T-helper 17 cell (primary cell): ENCODE measurements at places on chromosomes 3 and 15.

DNA sequence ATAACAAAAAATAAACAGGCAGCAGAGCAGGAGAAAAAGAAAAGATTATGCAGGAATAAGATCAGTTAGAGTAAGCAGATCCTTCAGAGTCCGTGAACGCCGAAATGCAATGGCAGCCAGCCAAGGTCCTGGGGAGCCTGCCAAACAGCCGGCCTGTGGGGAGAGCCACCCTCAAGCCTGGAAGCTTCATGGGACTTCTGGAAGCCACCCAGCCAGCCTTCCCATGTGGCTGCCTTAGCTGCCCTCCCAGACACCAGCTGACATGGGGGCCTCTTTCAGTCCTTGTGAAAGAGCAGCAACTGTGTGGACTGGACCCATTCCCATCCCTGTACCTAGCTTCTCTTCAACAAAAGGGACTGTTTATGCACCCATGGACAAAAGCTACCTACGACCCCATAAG is 64.9 kb upstream of the RAD18 start:
- peaks cover 2% of the 10 kb centered on the region for H3K36me3 ChIP-seq
- H3K27me3 ChIP-seq: peaks cover 8% of the 10 kb centered on the region
- DNase-seq: no peak
- H3K27ac ChIP-seq: no peak overlapping the region

DNA sequence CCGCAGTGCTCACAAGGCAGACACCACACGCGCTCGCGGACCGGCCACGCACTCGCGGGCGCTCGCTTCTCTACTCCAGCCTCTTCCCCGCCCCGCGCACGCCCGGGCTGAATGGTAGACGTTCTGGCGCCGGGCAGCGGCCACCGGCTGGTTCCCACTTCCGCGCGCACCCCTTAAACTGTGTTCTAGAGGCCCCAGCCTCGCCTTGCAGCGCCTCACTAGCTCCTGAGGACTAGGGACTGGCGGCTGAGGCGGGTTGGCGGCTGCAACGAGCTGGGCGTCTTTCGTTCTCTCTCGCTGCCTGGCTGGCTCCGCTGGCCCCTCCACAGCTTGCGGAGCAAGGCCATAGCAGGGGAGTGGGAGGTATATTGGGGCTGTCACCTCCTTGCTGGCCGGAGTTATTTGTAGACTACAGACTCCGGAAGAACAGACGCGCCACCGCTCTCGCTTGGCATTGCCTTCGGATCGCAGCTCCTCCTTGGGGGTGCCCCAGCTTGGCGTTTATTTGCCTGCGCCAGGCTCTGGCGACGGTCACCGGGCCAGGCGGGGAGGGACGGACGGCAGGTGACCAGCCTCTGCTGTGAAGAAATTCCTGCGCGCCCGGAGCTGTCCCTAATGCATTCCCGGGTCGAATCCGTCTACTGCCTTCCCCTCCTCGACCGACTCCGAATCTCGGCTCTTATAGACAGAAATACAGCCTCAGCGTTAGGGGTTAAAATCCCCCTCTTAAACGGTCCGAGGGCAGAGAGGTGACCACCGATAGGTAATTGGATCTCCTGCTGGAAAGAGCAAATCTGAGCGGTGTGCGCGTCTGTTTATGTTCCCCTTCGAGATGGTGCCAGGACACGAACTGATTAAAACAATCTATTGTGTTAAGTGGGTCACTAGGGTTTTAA is 1.3 kb downstream of the GREM1 start:
- peaks cover 4% of the 10 kb centered on the region for H3K36me3 ChIP-seq
- H3K4me1 ChIP-seq: peaks cover 14% of the 10 kb centered on the region
- DNase-seq: no peak
- no peak overlapping the region for H3K27ac ChIP-seq
- H3K4me3 ChIP-seq: peak overlapping the region; percentile 70

DNA sequence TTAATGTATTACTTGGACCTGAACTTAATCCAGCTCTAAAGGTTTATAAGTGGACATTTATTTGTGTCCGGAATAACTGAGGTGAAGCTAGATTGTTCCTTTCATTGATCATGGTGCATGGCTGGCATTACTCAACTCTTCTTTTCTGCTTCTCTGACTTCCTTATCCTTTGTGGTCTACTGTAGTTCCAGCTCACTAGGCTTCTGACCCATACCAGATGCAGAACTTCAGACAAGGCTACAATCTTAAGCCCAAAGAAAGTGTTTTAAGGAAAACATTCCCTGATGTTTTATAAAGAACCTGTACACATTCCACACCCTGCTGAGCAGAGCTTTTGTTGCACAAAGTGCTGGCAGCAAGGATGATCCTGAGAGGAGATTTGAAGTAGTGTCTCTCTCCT is 250.8 kb upstream of the TGFBR2 start:
- DNase-seq: no peak
- no peak overlapping the region for H3K27ac ChIP-seq
- peaks cover 34% of the 10 kb centered on the region for H3K4me1 ChIP-seq
- H3K4me3 ChIP-seq: no peak overlapping the region
- no peaks in the 10 kb centered on the region for H3K36me3 ChIP-seq

- H3K27me3 ChIP-seq: peaks cover 8% of the 10 kb centered on the region
- H3K4me3 ChIP-seq: peak overlapping the region; percentile 86
- H3K27ac ChIP-seq: peak overlapping the region; percentile 62
- H3K4me1 ChIP-seq: peaks cover 24% of the 10 kb centered on the region
These were observed 753 bp downstream of the INAFM2 start for GRCh38 chr15:40323953-40324937.

GRCh38 chr3:53730576-53730975 is 115.6 kb downstream of the CHDH start:
- H3K4me1 ChIP-seq: peaks cover 9% of the 10 kb centered on the region
- no peak overlapping the region for H3K27ac ChIP-seq
- no peak overlapping the region for H3K4me3 ChIP-seq
- no peaks in the 10 kb centered on the region for H3K36me3 ChIP-seq
- no peak for DNase-seq

GRCh38 chr3:123657568-123657967 is 72.7 kb upstream of the HACD2 start:
- DNase-seq: no peak
- H3K4me1 ChIP-seq: no peaks in the 10 kb centered on the region
- H3K36me3 ChIP-seq: peaks cover 9% of the 10 kb centered on the region
- H3K4me3 ChIP-seq: no peak overlapping the region
- peaks cover 25% of the 10 kb centered on the region for H3K27me3 ChIP-seq

- peak within 1 kb of the TSS; percentile 19 for H3K27ac ChIP-seq
- H3K4me1 ChIP-seq: peaks cover 11% of the 10 kb centered on the region
- H3K4me3 ChIP-seq: peak within 1 kb of the TSS; percentile 96
- peaks cover 6% of the 10 kb centered on the region for H3K36me3 ChIP-seq
These were observed at the start of gene RGMA for GRCh38 chr15:93088981-93089726. TSS of gene RGMA (minus strand) at chr15:93089211. CDS start at chr15:93088932, 279 bp downstream.

DNA sequence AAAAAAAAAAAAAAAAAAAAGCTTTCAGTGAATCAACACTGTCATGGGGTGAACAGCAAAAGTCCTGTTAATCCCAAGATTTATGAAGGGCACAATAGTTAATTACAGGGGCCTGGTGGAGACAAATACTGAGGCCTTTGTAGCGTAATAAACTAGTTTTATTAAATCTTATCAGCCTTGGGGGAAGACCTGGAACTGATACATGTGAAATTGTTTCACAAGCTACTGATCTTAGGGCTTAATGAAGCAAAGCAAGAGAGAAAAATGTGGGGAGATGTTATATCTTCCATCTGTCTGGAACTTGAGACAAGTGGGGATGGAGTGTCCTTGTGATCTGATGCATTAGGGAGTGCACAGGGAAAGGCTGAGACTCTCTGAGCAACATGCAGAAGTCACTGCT is 47.9 kb upstream of the OSBPL11 start:
- no peaks in the 10 kb centered on the region for H3K27me3 ChIP-seq
- H3K27ac ChIP-seq: no peak overlapping the region
- DNase-seq: no peak
- H3K4me3 ChIP-seq: no peak overlapping the region

DNA sequence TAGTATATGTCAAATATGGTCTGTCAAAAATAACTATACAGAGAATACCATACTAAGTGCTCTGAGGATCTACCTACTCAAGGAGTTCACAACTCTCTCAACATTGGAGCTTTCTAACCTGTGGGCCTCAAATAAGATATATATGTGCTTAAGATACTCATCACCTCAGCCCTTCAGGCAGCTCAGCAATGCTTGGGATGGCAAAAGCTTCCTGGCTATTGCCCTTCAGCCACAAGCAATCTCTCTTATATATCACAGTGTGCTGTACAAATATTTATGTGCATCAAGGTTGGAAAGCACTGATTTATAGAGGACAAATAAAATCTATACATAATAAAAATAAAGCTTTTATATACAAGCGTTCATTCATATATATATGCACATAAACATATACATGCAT is 40.3 kb downstream of the ICE2 start:
- H3K27me3 ChIP-seq: no peaks in the 10 kb centered on the region
- peaks cover 7% of the 10 kb centered on the region for H3K36me3 ChIP-seq

GRCh38 chr15:66186049-66186825 is 67.3 kb downstream of the MEGF11 start:
- H3K27ac ChIP-seq: no peak overlapping the region
- peaks cover 78% of the 10 kb centered on the region for H3K27me3 ChIP-seq
- peaks cover 6% of the 10 kb centered on the region for H3K4me1 ChIP-seq
- no peak for DNase-seq
- no peak overlapping the region for H3K4me3 ChIP-seq
- H3K36me3 ChIP-seq: peaks cover 2% of the 10 kb centered on the region

DNA sequence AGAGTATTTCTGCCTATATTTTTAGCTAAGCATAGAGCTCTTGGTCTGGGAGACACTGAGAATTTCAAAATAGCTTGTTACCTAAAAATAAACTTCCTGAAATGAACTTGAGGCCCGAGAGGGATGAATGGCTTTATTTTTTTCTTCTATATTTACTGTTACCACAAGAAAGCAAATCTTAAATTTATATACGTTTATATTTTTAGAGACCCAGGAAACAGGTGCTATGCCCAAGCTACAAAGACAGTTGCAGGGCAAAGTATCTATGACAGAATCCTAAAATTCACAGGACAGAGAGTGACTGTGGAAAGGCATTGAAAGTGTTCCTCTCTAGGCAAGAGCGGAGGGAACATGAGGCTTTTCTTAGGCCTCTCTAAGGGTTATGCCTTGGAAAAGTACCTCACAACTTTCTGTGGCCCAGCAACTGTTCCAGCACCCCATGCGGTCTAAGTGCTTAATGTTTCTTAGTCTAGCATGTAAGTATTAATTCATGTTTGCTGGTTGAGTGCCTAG is 36.5 kb downstream of the TGFBR2 start:
- H3K27me3 ChIP-seq: no peaks in the 10 kb centered on the region
- DNase-seq: no peak
- no peak overlapping the region for H3K4me3 ChIP-seq
- peak overlapping the region; percentile 92 for H3K27ac ChIP-seq
- peaks cover 5% of the 10 kb centered on the region for H3K36me3 ChIP-seq

- peak overlapping the region; percentile 74 for H3K4me3 ChIP-seq
- H3K4me1 ChIP-seq: peaks cover 69% of the 10 kb centered on the region
- no peaks in the 10 kb centered on the region for H3K36me3 ChIP-seq
- DNase-seq: no peak
These were observed 7.0 kb downstream of the SMAD3 start for GRCh38 chr15:67072442-67072841.

- no peak overlapping the region for H3K4me3 ChIP-seq
- no peak for DNase-seq
- H3K4me1 ChIP-seq: peaks cover 7% of the 10 kb centered on the region
- H3K27ac ChIP-seq: no peak overlapping the region
- H3K36me3 ChIP-seq: no peaks in the 10 kb centered on the region
- peaks cover 41% of the 10 kb centered on the region for H3K27me3 ChIP-seq
These were observed 22.7 kb upstream of the CHRNB4 start for GRCh38 chr15:78663703-78664102.

GRCh38 chr15:95758851-95759250 is 571.6 kb upstream of the NR2F2 start:
- H3K4me1 ChIP-seq: no peaks in the 10 kb centered on the region
- no peaks in the 10 kb centered on the region for H3K36me3 ChIP-seq
- no peak for DNase-seq
- H3K27me3 ChIP-seq: no peaks in the 10 kb centered on the region
- H3K4me3 ChIP-seq: no peak overlapping the region

- no peak for DNase-seq
- peaks cover 21% of the 10 kb centered on the region for H3K27me3 ChIP-seq
- H3K36me3 ChIP-seq: peaks cover 2% of the 10 kb centered on the region
- no peaks in the 10 kb centered on the region for H3K4me1 ChIP-seq
- no peak overlapping the region for H3K4me3 ChIP-seq
These were observed 304.2 kb upstream of the LMCD1 start for GRCh38 chr3:8197384-8197783.

- H3K4me3 ChIP-seq: no peak overlapping the region
- H3K27me3 ChIP-seq: no peaks in the 10 kb centered on the region
- DNase-seq: no peak
- no peak overlapping the region for H3K27ac ChIP-seq
- no peaks in the 10 kb centered on the region for H3K36me3 ChIP-seq
These were observed 404.9 kb upstream of the ALCAM start for GRCh38 chr3:104961851-104962250.

GRCh38 chr3:71316066-71316777 is 267.3 kb downstream of the FOXP1 start:
- peaks cover 11% of the 10 kb centered on the region for H3K4me1 ChIP-seq
- DNase-seq: no peak
- H3K36me3 ChIP-seq: no peaks in the 10 kb centered on the region
- no peaks in the 10 kb centered on the region for H3K27me3 ChIP-seq

- DNase-seq: no peak
- no peak overlapping the region for H3K27ac ChIP-seq
- no peaks in the 10 kb centered on the region for H3K27me3 ChIP-seq
These were observed 620.9 kb upstream of the UBE2E2 start for GRCh38 chr3:22582266-22582665.

- no peak overlapping the region for H3K4me3 ChIP-seq
- no peak for DNase-seq
- H3K36me3 ChIP-seq: peaks cover 6% of the 10 kb centered on the region
These were observed 121.8 kb downstream of the ITPR1 start for GRCh38 chr3:4614927-4615326.

- H3K36me3 ChIP-seq: no peaks in the 10 kb centered on the region
- no peak for DNase-seq
- peaks cover 10% of the 10 kb centered on the region for H3K27me3 ChIP-seq
- no peak overlapping the region for H3K4me3 ChIP-seq
These were observed 29.7 kb downstream of the TJP1 start for GRCh38 chr15:29792426-29793159.

DNA sequence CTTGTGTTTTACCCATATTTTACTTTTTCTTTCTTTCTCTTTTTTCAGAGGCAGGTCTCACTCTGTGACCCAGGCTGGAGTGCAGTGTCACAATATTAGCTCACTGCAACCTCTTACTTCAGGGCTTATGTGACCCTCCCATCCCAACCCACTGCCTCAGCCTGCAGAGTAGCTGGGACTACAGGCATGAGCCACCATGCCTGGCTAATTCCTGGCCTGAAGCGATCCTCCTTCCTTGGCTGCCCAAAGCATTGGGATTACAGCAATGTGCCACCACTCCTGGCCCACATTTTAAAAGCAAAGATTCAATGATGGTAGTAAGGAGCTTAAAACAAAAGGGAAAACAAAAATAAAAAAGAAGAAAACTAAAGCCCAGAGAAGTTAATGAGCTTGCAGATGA is 11.1 kb upstream of the CDV3 start:
- no peaks in the 10 kb centered on the region for H3K36me3 ChIP-seq
- H3K4me3 ChIP-seq: no peak overlapping the region
- DNase-seq: no peak
- peaks cover 2% of the 10 kb centered on the region for H3K4me1 ChIP-seq

GRCh38 chr3:10010878-10011465 is 15.3 kb upstream of the FANCD2 start:
- H3K4me1 ChIP-seq: peaks cover 15% of the 10 kb centered on the region
- no peak overlapping the region for H3K27ac ChIP-seq
- peak; percentile 78 for DNase-seq
- peaks cover 7% of the 10 kb centered on the region for H3K27me3 ChIP-seq
